Mesenteric fat pad (tissue), 1 donor: ENCODE measurements at places on chromosomes 1 and 21. TPM values are rescaled to one million over a fixed set of nuclear protein-coding genes. Genes with fewer than 3 reads are reported as not detected.

The SERPINC1 gene
- not detected for total RNA-seq

DNA sequence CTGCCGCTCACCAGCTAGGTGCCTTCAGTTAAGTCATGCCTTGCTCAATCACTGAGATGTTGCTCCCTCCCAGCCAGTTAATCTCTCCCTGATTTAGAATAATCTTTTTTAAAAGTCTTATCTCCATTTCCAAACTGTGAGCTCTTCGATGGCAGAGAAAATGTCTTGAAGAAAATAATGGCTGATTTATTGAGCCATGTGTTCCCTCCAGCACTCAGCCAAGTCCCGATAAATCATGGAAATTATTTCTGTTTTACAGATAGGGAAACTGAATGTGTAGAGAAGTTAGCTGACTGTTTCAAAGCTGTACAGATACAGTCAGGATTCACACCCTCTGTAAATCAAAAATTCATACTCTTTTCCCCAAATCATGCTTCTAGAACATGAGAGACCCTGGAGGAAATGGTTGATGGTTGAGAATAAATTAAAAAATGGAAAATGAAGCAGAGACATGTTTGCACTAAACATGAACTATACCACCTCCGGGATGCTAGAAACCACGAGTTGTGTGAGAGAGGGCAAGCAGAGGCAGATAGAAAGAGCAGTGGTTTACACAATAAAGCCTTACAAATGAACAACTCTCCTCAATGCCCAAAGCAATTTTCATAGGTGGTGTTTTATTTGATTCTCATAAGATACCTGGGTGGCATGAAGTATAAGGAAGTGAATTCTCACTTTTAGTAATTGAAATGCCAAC is 376.4 kb downstream of the PLPP3 start:
- DNase-seq, result no peak

DNA sequence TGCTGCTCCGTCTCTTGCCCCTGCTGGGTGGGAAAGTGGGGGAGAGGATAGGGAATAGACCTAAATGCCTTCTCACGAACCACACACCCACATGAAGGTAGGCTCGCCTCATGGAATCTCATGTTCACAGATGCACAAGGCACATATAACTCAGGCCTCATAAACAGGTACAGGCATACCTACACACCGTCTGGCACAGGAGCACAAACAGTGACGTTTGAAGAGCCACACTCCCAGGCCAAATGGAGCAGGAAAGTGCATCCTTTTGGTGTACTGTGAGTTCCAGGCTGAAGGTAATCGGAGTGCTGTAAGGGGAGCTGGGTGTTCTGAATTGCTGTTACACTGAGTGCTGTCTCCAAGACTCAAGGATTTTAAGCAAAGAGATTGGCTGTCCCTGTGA is 13.1 kb downstream of the UTP11 start:
- DNase-seq, result no peak

The SLFNL1 gene
- total RNA-seq, result 0.22 TPM

The KCNK2 gene
- 0.26 TPM for total RNA-seq

DNA sequence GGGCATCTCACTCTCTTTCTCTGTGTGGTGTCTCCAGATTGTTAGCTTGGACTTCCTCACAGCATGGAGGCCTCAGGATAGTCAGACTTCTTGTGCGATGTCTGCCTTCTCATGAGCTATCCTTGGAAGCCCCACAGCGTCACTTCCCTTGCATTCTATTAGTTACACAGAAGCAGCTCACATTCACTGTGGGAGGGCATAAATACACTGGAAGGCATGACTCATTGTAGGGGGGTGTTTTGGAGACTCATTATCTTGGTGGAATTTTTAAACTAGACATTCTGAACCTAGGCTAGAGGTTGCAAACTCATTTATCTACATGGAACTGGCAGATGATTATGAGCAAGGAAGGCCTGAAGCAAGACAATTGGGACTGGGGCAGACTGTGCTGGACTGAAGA is 21.4 kb upstream of the FASLG start:
- no peak for DNase-seq

The GUCA2A gene
- total RNA-seq, result not detected
